ENCODE measurements at places on chromosomes 5 and 9.

DNA sequence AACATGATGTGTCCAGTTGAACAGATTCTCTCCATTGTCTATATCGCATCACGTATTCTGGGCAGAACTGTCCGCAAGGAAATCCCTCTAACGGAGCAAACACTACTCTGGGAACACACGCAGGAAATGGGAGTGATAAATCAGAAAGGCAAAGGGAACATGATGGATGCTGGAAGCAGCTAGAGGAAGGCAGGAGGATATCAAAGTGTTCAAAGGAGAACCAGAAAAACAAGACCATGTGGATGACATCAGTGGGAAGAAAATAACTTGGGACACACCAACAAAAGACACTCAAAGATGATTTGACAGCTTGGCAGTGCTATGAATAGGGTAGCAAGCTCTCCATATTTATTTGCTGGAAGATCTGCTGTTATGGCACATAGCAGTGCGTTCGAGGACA is 142.9 kb downstream of the PLK2 start:
- DNase-seq = no peak

GRCh38 chr5:72511366-72511765 is 4.2 kb upstream of the ZNF366 start:
- DNase-seq = no peak

- DNase-seq = no peak
Observed at GRCh38 chr5:68196876-68197275, 18.7 kb upstream of the PIK3R1 start.

DNA sequence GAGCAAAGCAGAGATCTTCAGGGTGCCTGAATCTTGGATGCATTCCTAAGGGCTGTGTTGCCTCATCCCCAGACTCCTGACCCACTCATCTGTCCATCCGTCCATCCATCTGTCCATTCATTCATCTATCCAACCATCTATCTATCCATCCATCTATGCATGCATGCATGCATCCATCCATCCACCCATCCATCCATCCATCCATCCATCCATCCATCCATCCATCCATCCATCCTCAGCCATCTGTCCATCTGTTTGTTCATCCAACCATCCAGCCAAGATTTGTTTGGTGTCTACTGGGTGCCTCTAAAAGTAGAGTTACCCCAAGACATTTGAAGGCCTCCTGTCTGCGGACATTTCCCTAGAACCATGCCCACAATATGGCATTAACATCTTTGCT is 27.7 kb upstream of the BARHL1 start:
- no peak for DNase-seq

GRCh38 chr5:92508271-92508670 is 1072.7 kb downstream of the NR2F1-AS1 start:
- DNase-seq = no peak

DNA sequence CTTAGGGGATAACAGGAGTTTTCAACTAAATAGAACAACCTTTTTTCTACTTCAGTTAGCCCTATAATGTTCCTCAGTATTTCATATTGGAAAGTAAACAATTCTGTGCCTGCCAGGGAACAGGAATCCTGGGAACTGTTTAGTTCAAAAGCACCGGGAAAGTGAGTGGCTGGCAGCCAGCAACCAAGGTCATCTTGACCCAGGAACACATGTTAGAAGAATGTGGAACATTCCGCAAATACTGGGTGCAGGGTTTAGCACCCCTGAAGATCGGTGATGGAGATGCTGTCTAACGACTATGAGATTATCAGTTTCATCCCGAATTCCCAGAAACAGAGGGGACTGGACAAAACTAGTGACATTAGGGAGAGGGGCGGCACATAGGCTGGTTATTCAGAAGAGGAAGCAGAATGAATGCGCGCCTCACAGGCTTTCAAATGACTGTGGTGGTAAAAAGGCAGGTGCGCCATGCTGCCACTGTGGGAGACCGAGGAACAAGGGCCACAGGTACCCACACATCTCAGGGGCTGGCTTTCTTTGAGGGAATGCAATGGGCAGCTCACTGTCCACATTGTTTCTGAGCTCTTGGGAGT is 51.2 kb downstream of the IPPK start:
- no peak for DNase-seq

GRCh38 chr5:53425687-53426511 is 54.5 kb upstream of the FST start:
- DNase-seq = no peak

- no peak for DNase-seq
Observed at GRCh38 chr9:133843751-133844397, 105.7 kb upstream of the SARDH start.

GRCh38 chr9:137619240-137620047 is 639 bp downstream of the EHMT1 start:
- DNase-seq = no peak

GRCh38 chr9:138103849-138104206 is 226.2 kb downstream of the CACNA1B start:
- DNase-seq = no peak

GRCh38 chr9:27394826-27395201 is 97.9 kb upstream of the EQTN start:
- DNase-seq = no peak

GRCh38 chr9:19470981-19471650 is 62.3 kb downstream of the ACER2 start:
- no peak for DNase-seq

- no peak for DNase-seq
Observed at GRCh38 chr9:93588641-93589609, 12.5 kb downstream of the PHF2 start.

GRCh38 chr9:19471737-19472648 is 63.2 kb downstream of the ACER2 start:
- DNase-seq = no peak

DNA sequence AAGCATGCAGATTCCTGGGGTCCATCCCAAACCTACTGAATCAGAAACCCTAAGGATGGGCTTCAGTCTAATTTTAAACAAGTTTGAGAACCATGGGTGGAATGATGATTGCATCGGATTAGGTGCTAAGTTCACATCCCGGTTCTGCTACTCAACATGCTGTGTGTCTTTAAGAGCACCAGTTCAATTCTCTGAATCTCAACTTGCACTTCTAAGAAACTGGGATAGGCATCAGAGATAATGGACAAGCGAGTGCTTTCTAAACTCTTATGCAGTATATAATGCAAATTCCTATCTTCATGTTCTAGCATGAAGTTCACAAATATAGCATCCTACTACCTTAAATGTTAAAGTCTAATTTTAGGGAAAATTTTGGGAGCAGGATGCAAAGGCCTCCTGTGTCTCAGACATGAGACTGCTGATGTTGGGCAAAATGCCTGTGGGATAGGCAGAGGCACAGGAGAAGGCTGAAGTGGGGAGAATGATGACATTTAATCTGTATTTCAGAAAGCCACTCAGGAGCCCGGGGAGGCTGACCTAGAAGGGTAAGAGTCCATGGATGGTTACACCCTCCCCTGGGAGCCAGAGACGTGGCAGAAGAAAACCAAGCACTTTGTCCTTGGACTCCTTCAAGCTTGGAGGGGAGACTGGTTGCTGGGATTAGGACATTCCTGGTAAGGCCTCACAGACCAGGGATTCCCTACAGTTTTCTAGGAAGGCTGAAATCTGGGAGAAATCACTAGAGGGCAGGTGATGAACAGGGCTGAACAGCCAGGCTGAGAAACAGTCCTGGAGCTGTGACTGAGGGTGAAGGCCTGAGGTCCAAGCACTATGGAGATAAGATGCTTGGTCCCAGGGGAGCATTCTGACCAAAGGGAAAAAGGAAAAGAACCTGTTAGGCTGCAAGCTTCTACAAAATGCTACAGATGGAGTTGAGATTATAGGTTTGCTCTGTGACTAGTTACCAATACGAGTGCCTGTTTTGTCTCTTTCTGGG is 311.9 kb upstream of the PANK3 start:
- DNase-seq = no peak

GRCh38 chr9:125028041-125028440 is 87.2 kb upstream of the GOLGA1 start:
- DNase-seq = no peak

DNA sequence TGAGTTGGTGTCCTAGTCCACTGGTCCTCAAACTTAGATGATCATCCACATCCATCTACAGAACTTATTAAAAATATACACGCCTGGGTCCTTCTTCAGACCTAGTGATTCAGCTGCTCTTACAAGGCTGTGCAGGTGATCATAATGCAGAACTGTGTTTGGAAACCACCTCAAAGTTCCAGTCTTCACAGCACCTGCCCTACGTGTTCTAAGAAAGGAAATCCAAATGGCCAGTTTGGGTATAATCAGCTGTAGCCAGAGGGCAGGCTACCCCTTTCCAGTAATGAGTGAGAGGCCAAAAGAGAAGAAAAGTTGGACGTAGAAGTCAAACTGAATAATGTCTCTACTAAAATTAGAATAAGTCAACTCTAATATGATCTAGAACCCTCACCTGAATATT is 15.4 kb downstream of the REEP5 start:
- no peak for DNase-seq

DNA sequence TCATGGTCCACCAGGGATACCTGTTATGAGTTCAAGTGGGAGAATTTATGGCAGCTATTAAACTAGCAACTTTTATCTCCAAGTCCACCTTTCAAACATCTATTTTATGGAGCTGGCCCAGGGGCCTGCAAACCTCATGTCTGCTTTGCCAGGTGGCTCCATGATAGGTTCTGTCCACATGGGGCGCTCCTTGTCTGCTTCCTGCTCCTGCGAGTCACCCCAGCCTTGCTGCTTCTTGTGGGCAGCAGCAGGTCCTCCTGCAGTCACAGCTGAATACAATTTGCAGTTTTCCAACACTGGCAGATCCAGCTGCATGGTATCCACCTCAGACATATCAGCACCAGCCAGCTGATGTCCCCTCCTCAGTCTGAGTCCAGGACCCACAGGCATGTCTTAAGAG is 39.6 kb upstream of the FRRS1L start:
- DNase-seq = no peak

GRCh38 chr5:150573867-150574817 is 66.2 kb downstream of the NDST1 start:
- DNase-seq = no peak

DNA sequence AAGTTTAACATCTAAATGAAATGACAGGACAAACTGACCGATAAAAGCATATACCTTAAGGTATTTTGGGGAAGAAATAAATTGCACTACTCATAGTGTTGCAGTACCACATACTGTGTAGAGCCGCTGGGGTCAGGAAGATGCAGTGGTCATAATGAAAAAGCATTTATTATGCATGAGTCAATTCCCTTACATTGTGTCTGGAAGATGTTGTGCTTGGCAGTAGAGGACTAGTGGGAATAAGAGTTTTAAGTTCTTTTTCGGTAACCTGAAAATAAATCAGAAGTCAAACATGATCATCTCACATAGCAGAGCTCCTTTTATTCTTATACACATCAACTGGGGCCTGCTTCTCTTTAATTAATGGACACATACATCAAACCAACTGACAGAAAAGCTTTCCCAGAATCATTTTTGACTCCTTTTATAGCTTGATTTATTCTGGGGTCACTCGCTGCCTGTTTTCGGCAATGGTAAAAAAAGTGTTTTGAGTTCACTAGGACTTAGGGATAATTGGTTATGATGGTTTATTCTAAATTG is 262.5 kb upstream of the CHD1 start:
- DNase-seq = no peak

DNA sequence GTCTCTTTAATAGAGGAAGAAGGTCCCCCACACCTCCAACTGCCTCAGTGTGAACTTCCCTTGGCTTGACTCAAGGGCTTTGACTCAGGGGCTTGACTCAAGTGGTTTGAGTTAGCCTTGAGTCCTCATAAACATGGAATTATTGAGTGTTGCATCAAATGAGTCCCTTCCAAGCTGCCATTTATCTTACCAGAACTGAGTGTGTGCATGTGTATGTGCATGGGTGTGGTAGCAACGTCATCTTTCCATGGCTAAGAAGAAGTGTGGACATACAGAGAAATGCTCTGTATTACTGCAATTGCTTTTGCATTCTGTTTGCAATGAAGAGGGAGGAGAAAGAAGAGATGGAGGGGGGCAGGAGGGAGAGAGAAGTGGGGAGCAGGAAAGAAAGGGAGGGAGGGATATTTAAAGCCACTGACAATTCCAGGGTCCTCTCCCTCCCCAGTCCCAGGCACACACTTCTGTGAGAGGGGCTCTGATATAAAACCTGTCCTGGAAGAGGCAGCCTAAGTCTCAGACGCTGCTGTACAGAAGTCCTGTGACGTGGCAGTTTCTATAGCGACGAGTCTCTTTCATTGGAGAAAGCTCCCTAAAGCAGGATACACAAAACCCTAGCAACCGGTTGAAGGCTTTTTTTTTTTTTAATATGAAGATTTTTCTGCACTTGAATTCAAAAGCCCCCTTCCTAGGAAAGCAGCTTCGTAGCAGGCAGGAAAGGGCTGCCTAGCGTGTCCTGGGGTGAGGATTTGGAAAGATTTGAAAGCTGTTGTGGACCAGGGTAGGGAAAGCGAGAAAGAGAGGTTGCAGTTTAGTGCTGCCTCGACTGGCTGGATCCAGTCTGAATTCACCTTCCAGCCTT is 93.3 kb upstream of the MAP1B start:
- no peak for DNase-seq

DNA sequence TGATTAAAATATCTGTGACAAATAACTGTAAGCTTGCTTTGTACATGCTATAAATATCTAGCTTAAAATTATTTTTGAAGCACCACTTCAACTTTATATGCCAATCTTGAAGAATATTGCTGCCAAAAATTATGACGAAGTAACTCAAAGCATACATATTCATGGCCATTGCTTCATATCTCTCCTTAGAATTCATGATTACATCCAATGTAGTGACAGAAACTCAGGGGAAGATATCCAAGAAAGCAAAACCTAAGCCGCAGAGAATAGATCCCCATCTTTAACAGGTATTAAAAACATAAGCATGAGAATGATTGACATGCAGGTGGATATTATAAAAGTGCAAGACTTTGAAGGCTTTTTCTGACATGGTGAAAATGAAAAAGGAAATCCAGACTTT is 100.8 kb upstream of the PLPPR1 start:
- no peak for DNase-seq

- peak; percentile 60 for DNase-seq
Observed at GRCh38 chr9:97632248-97632984, 752 bp downstream of the TSTD2 start.

DNA sequence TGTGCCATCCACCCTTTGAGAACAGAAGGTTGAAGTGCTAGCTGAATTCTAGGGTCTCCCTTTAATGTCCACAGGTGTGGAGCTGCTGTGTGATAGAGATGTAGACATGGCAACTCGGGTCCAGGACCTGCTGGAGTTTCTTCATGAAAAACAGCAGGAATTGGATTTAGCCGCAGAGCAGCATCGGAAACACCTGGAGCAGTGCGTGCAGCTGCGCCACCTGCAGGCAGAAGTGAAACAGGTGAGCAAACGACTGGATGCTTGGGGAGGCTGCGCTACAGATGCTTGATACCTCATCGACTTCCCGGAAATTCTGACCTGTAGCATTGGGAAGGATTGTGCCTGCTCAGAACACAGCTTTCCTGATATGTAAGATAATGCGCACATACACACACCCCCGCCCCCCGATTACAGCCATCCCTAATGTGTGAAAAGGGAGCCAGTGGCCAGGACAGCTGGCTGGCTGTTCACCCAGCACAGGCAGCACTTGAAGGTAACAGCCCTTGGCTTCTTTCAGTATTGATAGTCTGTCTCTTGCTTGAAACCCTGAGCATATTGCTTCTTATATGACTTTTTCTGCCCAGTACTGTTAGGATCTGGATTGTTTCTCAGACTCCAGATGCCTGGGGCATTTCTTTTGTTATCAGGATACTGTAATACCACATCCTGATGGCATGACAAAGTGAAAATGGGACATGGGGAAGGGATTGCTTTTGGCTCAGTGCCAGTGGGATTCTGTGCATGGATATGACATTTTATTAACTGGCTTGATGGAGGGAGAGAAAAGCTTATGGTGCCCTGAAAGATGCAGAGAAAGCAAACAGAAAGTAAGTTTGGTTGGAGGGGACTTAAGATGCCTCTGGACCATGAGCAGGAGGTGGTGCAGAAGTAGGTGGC is 216.8 kb upstream of the OTULINL start:
- no peak for DNase-seq

Data from GM04504 (cell line).